Kidney glomerular epithelial cell (primary cell): ENCODE measurements at places on chromosomes 16 and 17.

GRCh38 chr17:70771804-70772386, 602.6 kb downstream of the KCNJ2 start:
- no peak for DNase-seq

DNA sequence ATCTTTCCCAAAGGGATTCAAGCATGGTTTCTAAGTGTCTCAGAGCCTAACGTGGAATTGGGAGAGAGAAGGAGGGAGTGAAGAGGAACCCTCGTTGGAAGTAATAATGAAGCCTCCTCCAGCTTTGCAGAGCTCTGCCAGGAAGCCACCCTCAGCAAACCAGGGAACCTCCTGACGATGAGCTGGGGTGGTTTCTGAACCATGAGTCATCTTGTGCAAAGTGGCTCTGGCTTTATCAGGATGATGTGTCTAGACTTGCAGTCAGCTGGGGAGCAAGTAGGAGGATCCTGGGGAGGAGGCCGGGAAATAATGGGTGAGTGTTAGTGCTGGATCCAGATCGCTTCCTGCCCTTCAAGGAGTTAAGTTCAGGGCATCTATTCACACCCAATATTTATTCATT, 191.7 kb upstream of the RBFOX1 start:
- peak; percentile 44 for DNase-seq

DNA sequence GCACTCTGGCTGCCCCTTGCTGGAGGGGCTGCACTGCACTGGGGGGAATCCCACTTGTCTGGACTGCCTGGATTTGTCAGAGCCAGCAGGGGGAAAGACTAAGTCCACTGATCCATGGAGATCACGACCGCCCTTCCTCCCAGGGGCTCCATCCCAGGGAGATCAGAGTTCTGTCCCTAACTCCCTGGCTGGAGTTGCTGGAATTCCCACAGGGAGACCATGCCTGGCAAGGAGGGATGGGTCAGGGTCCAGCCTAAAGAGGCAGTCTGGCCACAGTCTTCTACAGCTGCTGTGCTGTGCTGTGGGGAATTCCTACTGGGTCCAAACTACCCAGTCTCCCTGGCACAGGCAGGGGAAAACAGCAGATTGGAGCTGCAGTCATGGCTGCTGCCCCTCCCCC, 311.9 kb downstream of the ZFHX3 start:
- no peak for DNase-seq

DNA sequence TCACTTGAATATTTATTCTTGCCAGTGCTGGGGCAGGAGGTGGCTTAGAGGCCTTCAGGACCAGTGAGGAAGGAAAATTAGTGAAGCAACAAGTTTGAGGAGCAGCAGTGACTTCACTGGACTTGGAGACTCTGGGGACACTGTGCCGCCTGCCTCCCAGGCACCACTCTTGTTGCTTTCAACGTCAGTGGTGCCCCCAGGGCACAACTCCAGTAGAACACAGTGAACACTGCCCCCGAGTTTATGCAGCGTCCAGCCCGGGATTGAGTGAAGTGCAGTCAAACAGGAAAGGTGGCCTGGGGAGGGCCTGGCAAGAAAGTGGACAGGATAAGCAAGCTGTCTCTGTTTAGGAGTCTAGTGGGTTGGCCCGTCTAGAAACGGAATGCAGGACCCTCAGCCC, 24.4 kb upstream of the NAT9 start:
- DNase-seq: no peak

DNA sequence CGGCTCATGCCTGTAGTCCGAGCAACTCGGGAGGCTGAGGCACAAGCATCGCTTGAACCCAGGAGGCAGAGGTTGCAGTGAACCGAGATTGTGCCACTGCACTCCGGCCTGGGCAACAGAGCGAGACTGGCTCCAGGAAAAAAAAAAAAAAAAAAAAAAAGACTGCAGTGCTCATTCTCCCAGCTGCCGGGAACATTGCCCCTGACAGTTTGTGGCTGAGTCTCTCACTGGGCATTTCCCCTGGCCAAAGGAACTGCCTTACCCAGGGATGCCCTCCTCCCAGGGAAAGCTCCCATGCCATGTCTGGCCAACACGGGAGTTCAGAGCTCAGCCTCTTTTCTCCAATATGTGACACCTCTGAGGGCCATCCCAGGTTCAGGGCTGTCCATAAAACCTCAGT, 21.3 kb upstream of the USP10 start:
- no peak for DNase-seq

- DNase-seq: no peak
These were observed 10.1 kb upstream of the TMEM101 start for GRCh38 chr17:44024853-44025252.

- DNase-seq: no peak
These were observed 381.0 kb upstream of the TNRC6C start for GRCh38 chr17:77577491-77577890.

GRCh38 chr16:12837291-12837690, 33.6 kb upstream of the CPPED1 start:
- DNase-seq: no peak

DNA sequence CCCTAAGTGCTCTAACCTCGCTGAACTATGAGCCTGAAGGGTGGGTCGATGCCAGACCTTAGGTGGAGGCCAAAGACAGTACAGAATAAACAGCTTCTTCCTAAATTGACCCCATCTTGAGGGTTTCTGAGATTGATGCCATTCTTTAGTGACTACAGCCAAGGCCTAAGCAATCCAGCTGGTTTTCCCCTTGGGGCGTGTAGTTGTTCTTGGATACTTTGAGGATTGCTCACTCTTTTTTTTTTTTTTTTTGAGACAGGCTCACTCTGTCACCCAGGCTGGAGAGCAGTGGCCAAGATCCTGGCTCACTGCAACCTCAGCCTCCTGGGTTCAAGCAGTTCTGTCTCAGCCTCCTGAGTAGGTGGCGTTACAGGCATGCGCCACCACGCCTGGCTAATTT, 2.0 kb downstream of the OVCA2 start:
- no peak for DNase-seq

GRCh38 chr16:57993438-57993837, 7.0 kb downstream of the ZNF319 start:
- no peak for DNase-seq

DNA sequence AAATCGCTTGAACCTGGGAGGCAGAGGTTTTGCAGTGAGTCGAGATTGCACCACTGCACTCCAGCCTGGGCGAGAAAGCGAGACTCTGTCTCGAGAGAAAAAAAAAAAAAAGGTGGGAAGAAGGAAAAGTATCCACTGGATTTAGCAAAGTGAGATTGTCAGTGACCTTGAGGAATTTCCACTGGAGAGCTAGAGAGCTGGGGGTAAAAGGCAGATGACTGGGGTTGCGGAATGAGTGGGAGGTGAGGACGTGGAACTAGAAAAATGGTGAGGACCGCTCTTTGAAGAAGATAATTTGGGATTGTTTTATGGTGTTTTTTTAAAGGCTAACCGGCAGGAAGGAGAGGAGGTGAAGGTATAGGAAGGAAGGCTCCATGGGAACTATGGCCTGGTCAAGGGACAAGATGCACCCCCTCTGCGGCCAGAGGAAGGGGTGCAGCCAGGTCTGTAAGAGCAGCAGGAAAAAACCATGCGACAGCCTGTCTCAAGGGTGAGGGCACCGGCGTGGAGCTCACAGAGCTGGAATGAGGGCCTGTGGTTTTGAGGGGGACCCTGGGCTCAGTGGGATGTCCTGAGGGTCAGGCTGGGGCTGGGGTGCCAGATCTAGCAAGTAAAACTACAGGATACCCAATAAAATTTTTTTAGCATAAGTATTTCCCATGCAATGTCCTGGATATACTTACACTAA, 694 bp upstream of the MLST8 start:
- DNase-seq: no peak

- DNase-seq: no peak
These were observed 16.3 kb upstream of the SALL1 start for GRCh38 chr16:51167170-51167895.

- peak; percentile 69 for DNase-seq
These were observed at the start of the genes VPS9D1 and ZNF276 for GRCh38 chr16:89720813-89721545. Gene VPS9D1, minus strand, starts transcription at chr16:89720898. Its CDS starts 37 bp downstream, at chr16:89720861. Gene ZNF276, plus strand, starts transcription at chr16:89721537. Its CDS starts 104 bp downstream, at chr16:89721641.

DNA sequence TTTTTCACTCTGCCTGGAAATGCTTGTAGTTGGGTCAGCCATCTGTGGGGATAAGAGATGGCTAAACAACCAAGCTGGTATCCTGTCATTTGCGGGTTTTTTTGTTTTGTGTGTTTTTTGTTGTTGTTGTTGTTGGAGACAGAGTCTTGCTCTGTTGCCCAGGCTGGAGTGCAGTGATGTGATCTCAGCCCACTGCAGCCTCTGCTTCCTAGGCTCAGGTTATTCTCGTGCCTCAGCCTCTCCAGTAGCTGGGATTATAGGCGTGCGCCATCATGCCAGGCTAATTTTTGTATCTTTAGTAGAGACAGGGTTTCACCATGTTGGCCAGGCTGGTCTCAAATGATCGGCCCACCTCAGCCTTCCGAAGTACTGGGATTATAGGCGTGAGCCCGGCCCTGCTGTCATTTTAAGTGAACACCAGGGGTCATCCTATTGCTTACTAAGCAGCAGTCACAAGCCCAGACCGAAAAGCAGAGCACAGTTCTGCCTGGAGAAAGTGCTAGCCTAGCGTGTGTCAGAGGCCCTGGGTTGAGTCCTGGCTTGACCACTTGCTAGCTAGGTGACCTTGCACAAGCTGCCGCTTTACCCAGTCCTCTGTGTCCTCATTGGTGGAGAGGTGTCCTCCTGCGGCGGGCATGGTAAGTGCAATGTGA, 4.6 kb downstream of the SMCR8 start:
- peak; percentile 6 for DNase-seq

DNA sequence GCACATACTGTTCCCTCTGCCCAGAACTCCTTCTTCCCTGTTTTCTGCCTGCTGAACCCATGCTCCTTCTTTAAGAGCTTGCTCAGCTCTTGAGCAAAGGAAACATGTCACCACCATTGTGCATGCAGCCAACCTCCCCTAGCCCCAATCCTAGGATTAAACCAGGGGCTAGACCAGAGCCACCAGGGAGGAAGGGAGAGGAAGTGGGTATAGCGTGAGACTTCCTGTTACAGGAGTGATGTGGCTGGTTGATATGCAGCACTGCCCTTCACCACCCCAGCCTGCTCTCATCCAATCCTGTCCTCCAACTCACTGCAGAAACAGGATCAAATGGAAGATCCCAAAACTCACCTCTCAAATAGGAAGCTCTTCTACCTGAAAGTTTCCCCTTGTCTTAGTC, 67.1 kb upstream of the CDH5 start:
- no peak for DNase-seq

DNA sequence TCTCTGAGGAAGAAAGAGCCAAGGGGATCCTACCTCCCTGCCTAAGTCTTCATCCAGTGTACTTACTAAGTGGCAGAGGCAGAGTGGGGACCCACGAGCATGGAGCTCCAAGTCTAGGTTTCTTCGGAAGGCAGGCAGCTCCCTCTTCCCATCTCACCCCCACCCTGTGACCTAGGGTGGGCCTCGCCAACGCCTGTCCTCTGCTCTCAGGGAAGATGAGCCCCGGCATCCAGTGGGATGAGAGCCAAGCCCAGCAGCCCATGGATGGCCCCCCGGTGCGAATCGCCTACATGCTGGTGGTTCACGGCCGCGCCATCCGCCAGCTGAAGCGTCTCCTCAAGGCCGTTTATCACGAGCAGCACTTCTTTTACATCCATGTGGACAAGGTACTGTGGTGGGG, 8.3 kb downstream of the XYLT2 start:
- DNase-seq: no peak

- no peak for DNase-seq
These were observed 125.5 kb downstream of the RBFOX1 start for GRCh38 chr16:7458144-7458543.

GRCh38 chr16:6517020-6517720, 815.5 kb upstream of the RBFOX1 start:
- DNase-seq: no peak

DNA sequence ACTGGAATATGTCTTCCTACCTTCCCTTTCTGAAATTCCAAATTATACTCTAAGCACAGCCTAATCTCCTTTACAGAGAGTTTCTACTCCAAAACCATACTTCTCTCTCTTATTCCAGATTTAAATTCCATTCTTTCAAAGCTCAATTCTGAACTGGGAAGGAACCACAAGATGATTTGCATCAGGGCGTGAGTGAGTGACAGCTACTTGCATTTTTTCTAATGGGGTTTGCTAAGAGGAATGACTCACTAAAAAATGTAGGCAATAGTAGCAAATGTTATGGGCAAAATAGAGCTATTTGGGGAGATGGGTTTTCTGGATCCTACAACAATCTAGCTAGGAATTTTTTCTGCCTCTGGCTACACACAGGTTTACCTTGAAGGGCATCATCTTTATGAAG, 244.6 kb upstream of the PSMD7 start:
- DNase-seq: no peak

- no peak for DNase-seq
These were observed 67.8 kb upstream of the NOL11 start for GRCh38 chr17:67649891-67650290.

GRCh38 chr16:75380870-75381269, 52.4 kb downstream of the CFDP1 start:
- no peak for DNase-seq

DNA sequence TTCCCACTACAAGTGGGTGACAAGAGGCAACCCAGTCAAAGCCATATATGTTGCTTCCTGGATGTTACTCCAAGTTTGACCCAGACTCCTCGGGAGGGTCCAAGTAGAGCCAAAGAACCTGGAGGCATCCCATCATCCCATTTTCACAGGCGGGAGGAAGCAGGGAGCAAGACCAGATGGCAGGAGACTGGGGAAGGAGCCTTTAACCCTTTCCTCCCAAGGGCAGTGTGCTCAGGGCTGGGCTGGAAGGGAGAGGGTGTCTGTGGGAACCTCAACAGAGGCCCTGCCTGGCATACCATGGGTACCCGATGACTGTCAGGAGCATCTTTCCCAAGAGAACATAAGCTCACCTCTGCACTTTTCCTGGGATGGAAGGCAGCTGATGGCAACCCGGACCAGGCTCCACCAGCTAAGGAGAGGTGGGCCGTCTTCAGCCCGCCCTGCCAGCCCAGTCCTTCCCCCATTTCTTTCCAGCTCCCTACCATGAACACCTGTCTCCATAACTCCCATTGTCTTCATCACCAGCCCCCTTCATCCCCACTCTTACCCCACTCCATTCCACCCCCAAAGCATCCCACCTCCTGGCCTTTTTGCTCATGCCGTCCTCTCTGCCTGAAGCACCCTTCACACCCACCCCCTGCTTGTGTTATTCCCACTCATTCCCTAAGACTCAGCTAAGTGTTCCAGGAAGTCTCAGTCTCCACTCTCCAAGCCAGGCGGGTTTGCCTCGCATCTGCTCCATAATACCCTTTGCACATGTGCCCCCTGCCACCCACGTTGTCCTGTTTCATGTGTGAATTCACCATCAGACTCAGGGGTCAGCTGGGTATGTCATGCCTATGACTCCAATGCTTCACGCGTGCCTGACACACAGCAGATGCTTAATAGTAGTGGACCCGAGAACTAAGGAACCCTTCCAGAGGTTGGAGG, 5.9 kb upstream of the SLC16A5 start:
- DNase-seq: no peak

- no peak for DNase-seq
These were observed 19.6 kb upstream of the SREBF1 start for GRCh38 chr17:17856386-17856785.

DNA sequence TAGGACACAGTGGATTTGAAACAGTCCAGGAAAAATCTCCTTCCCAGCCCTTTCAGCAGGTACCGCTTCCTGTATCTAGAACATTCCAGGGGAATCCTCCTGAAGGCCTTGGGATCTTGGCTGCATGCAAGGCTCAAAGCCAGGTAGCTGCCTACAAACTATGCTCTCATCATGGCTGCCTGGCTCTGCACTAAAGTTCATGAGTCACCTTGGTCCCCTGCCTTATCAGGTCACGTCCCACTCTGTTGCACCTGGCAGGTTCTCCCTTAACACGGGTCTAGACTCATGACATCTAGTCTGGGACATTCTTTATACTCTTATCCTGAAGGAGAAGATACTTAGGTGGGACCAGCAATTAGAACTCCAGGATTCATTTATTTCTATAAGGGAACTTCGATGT, 15.8 kb downstream of the FA2H start:
- DNase-seq: no peak

- no peak for DNase-seq
These were observed 30.1 kb downstream of the PGS1 start for GRCh38 chr17:78408476-78409050.
